Activated T-cell treated with anti-CD3 and anti-CD28 coated beads, Interleukin-2, amount 50 U/mL, for 1 hour (primary cell): ENCODE measurements at places on chromosomes 4 and X.

- DNase-seq: no peak
These were observed 27.9 kb downstream of the ARHGEF6 start for GRCh38 chrX:136752796-136753195.

GRCh38 chr4:108838451-108838850 lies 75.6 kb upstream of the ETNPPL start:
- no peak for DNase-seq

GRCh38 chr4:143372093-143372915 lies 35.6 kb downstream of the GAB1 start:
- no peak for DNase-seq

DNA sequence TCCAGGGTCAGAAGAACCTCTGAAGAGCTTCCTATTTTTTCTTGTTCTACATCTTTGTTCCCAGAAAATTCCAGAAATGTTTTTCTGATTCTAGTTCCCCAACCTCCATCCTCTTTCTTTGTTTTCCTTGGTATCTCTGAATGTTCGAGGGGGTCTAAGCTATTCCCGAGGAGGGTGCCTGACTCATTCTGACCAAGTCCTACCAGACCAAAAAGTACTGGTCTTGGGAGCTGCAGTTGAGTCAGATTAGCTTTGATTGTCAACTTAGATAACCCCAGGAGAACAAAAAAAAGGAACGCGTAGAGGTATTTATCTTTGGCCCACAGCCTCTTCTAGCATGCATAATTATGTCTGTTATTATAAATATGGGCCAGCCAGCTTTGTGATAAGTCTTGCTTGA lies 12.1 kb upstream of the TENM3 start:
- no peak for DNase-seq

DNA sequence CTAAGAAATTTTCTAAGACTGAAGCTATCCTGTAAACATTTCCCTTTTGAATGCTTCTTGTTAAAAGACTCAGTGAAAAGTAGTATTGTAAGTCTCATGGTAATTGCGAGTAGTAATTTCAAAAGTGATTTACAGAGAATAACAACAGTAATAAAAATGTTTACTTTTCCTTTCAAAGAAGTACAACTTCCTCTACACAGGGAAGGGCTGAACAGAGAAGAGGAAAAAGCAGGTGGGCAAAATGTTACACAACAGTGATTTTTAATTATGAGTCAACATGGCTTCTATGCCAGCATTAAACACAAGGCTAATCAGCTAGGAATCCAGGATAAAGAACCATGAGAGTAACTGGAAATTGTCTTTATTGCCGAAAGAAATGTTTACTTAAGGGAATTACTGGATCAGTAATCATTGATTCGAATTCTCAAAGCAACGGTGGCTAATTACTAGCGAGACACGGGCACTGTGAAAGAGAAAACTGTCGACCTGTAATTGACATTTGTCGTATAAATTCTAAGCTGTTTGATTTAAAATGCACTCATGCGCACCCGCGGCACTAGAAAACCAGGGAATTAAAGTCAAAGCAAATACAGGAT lies 15.4 kb downstream of the UTP3 start:
- DNase-seq: no peak

- DNase-seq: no peak
These were observed 94.6 kb upstream of the FTHL17 start for GRCh38 chrX:31166416-31166815.

- DNase-seq: no peak
These were observed 290.4 kb upstream of the MAGEB16 start for GRCh38 chrX:35507701-35508100.

GRCh38 chr4:18529482-18529881 lies 507.9 kb upstream of the LCORL start:
- no peak for DNase-seq
